ENCODE measurements at places on chromosomes 11 and 22. TPM values are rescaled to one million over a fixed set of nuclear protein-coding genes. Genes with fewer than 3 reads are reported as not detected.

GRCh38 chr11:66272596-66272995 lies 4.2 kb downstream of the RAB1B start:
- no peak overlapping the region for H3K27ac ChIP-seq
- H3K36me3 ChIP-seq: peaks cover 34% of the 10 kb centered on the region
- H3K27me3 ChIP-seq: no peaks in the 10 kb centered on the region
- no peak overlapping the region for H3K4me3 ChIP-seq

- peak overlapping the region; percentile 66 for H3K4me3 ChIP-seq
- H3K27me3 ChIP-seq: no peaks in the 10 kb centered on the region
- peaks cover 5% of the 10 kb centered on the region for H3K4me1 ChIP-seq
- H3K27ac ChIP-seq: peak overlapping the region; percentile 78
- H3K36me3 ChIP-seq: peaks cover 9% of the 10 kb centered on the region
Observed at GRCh38 chr11:65539744-65540289, 14.9 kb downstream of the SCYL1 start.

DNA sequence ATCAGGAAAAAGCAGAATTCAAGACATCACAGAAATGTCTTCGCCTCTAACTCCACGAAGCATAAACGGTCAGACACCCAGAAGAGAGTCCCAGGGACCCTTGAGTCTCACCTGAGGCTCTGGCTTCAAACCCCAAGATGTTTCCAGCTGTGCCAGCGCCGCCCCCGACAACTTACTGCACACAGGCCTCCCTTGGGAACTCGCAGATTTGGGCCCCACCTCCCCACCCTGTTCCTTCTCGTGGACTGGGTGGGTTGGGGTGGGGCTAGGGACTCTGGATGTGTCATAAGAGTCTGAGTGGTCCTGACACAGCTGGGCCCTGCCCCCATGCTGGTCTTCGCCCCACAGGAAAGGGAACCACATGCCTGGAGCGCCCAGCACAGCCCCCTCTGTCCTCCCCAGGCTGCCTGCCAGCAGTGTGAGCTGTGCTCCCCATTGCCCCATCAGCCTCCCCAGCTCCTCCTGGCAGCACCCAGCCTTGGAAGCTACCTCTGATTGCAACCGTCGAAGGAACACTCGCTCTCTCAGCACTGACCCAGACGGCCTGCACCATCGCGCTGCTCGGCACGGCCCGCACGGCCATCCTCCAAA lies 147.5 kb downstream of the CRYBB2 start:
- H3K4me1 ChIP-seq: no peaks in the 10 kb centered on the region
- H3K27me3 ChIP-seq: no peaks in the 10 kb centered on the region
- H3K4me3 ChIP-seq: no peak overlapping the region
- no peaks in the 10 kb centered on the region for H3K36me3 ChIP-seq

CD6 gene
- total RNA-seq: 1.3 TPM

MAJIN gene
- total RNA-seq: 0.47 TPM

DNA sequence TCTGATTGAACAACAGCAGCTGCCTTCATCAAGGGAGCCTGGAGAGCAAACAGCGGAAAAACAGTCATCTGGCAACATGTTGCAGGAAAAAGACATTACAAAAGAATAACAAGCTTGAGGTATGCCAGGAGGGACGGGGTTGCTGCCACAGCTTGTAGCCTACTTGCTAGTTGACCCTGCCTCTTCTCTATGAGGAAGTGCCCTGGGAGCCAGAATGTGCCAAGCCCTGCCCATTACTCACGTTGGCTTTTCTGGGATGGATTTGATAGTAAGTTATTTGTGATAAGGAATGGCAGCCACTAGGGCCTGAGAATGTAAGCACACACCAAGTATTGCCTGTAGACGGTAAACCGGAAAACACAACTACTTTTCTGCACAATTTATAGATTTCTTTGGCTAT lies 113.5 kb upstream of the KIRREL3 start:
- no peaks in the 10 kb centered on the region for H3K4me1 ChIP-seq
- H3K4me3 ChIP-seq: no peak overlapping the region
- H3K27me3 ChIP-seq: no peaks in the 10 kb centered on the region
- no peak overlapping the region for H3K27ac ChIP-seq
- DNase-seq: no peak

DNA sequence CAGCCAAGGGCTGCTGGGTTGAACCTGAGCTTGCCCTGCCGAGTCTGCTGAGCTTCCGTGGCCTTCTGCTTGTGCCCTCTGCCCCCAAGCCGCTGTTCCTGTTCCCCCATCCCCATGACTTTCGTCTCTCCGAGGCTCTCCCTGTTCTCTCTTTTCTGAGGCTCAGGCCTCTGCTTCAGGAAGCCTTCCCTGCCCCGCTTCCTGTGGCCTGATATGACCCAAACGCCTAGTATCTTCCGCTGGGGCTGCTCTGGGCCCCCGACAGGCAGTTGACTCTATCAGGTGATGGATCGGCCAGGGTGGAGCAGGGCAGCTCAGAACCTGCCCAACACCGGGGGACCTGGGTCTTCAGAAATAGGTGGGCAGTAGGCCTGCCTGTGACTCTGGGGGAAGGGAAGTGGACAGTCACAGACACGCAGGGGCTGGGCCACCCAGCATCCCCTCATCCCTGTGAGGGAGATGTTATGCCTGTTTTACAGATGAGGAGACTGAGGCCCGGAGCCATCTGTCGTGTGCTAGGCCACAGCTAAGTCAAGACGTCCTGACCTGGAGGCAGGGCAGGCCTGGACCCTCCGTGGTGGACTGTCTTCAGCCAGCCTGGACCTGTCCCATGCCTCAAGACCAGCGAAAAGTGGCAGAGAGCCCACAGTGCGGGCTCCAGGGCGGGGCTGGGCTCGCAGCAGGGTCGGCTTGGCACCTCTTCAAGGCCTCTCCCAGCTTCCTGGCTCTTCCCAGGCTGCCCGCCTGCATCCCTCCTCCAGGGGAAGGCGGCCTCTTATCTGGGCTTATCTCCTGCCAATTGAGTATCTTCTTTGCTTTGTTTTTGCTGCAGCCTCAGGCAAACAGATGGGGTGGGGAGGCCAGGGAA lies 16.2 kb downstream of the BAD start:
- H3K36me3 ChIP-seq: no peaks in the 10 kb centered on the region
- H3K27ac ChIP-seq: peak overlapping the region; percentile 96
- H3K27me3 ChIP-seq: no peaks in the 10 kb centered on the region
- H3K4me1 ChIP-seq: peaks cover 10% of the 10 kb centered on the region

All from pancreas (tissue), 10 donors.